ENCODE measurements at places on chromosomes 7 and 10.
A peak's percentile ranks its signal among the peaks of the same experiment; 100 is the strongest.

DNA sequence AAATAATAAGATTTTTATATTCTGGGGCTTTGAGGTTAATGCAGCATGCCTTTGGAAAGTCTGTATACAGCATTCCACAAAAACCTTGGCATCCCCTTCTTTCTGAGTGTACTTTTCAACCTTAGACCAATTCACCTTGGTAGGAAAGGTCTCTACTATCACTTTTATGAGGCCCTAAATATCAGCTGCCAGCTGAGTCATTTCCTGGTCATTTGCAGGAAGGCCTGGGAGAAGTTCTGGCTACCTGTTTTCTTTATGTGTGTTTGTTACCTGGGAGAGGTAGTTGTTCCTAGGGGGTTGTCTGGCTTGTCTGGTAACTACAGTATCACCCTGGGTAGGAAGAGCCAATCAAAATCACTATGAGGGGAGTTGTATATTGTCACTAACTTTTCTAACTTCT lies 4.1 kb downstream of the SPAM1 start:
- DNase-seq: no peak

DNA sequence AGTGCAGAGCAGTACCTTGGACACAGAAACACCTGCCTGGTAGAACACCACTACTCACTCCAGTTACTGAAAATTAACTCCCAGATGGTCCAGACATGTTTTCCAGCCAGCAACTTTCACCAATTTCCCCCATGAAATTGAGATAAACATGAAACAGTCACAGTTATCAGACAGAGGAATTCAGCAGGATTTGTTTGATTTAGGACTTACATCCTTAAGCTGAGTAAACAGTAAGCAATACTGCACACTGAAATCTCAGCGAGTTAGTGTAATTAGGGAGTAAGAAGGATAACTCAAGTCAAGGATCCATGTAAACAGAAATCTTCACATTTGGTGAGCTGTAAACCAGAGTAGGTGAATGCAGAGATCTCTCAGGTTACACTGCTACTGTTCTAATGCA lies 353.5 kb downstream of the ELMO1 start:
- no peak for DNase-seq

- DNase-seq: no peak
Observed at GRCh38 chr7:54932818-54933543, 85.8 kb upstream of the EGFR start.

GRCh38 chr7:74149603-74150002 lies 24.6 kb upstream of the EIF4H start:
- DNase-seq: no peak

GRCh38 chr10:118871244-118871865 lies 116.6 kb upstream of the CACUL1 start:
- DNase-seq: no peak

DNA sequence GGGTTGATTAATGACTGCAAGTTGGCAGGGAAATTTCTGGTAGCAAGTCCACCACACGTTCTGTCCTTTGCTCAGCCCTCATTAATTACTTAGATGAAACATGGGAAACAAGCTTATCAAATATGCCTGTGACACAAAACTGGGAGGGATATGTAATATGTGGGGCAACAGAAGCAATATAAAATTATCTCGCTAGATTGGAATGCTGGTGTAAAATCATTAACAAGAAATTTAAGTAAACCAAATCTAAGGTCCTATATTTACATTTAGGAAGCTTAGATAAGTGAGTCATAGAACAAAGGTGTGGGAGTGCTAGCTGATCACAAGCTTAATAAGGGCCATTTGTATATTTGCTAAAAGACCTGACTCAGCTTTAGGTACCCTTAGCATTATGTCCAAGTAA lies 23.5 kb downstream of the TRPV5 start:
- no peak for DNase-seq

GRCh38 chr7:25594122-25594521 lies 365.8 kb upstream of the NPVF start:
- DNase-seq: no peak

DNA sequence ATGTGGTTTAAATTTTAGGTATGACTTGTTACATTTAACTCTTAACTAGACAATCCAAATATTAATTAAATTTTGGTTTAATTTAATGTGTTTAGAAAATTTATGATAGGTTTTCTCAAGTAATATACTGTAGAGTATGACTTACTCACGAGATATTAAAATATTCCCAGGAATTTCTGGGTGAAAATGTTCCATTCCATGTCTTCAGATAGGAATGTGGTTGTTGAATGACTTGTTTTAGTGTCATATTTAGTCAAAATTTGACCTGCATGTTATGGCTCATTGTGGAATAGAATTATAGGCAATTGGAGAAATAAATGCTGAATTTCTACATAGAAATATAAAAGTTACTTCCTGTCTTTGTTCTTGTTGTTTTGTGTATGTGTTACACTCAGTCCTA lies 46.7 kb downstream of the SHOC2 start:
- DNase-seq: no peak

GRCh38 chr7:6273917-6274630 lies 1.6 kb upstream of the CYTH3 start:
- DNase-seq: no peak

DNA sequence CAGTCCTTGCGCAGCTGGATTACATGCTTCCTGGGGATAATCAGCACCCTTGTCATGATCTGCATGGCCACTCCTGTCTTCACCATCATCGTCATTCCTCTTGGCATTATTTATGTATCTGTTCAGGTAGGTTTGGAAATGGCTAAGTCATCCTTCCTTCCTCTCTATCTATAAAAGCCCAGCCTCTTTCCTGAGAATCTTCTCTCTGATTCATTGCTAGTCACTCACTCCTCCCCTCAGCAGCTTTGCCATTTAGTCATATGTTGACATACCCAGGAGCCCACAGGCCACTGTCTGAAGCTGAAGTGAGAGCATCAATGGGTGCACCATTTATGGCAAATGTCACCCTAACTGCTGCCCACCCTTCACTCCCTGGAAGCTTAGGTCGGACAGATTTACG lies 52.0 kb downstream of the ABCC2 start:
- DNase-seq: no peak

- no peak for DNase-seq
Observed at GRCh38 chr7:98514211-98515031, 102.7 kb upstream of the NPTX2 start.

GRCh38 chr10:125149036-125149679 lies 11.2 kb downstream of the CTBP2 start:
- no peak for DNase-seq

GRCh38 chr7:158236400-158236799 lies 351.2 kb downstream of the PTPRN2 start:
- DNase-seq: no peak

GRCh38 chr7:114086914-114087652 lies 168.3 kb upstream of the PPP1R3A start:
- no peak for DNase-seq

DNA sequence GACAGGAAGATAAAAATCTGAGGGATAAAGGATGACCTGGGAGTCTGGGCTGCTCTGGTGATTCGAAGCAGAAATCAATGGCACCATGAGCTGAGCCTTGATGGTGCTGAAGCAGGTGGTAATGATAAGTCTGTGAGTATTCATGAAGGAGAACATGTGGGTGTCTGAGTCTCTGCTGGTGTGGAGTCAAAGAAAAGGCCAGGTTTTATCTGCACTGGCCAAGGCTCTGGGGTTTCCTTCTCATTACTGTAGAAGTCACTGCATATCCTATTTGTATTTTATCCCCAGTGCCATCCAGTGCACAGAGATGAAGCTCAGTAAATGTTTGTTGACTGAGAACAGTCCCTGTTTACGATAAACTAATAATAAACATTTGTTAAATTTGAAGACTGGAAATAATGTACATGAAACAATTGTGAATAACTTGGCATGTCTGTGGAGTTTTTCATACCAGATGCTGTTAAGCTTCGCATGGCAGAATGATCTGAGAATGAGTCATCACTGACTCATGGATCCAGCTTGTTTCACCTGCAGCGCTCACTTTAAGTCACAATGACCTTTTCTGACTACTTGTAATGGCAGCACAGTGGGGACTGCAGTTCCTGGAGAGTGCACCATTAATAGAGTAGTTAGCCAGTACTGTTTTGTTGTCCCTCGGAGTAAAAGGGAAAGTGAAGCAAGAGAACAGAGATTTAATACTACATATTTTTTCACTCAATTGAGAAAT lies 538.5 kb downstream of the HTR7 start:
- DNase-seq: peak; percentile 9

DNA sequence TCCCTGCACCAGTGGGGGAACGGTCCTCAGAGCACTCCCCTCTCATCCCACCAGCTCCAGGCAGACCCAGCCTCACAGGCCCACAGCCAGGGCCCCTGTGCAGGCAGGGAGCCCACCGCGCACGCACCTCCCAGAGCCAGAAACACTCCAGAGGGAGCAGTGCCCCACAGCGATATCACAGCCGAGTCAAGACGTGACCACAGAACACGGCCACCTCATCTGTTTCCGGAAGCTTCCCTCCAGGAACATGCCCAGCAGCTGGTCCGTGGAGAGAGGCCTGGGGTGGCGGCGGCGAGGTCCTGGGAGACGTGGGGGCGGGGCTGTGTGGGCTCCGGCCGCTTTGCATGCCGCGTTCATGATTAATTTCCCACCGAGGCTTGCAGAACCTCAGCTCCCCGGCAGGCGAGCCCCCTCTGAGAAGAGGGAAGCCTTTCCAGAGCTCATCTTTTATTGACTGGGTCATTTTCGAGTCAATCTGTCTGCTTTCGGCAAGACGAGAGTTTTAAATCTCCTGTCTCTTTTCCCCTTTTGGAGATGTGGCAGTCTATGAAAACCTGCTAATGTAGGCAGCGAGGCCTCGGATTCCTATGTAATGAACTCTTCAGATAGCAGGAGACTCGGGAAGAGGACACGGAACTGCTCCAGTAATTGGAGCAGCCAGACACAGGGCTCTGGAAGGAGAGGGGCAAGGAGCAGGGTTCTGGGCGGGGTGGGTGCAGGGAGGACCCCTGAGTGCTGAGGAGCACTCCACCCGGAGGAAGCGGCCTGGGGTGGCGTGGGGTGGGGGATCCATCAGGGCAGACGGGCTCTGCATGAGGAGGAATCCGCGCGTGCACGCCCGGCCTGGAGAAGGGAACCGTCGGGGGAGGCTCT lies 242.8 kb downstream of the ELFN1 start:
- DNase-seq: no peak

DNA sequence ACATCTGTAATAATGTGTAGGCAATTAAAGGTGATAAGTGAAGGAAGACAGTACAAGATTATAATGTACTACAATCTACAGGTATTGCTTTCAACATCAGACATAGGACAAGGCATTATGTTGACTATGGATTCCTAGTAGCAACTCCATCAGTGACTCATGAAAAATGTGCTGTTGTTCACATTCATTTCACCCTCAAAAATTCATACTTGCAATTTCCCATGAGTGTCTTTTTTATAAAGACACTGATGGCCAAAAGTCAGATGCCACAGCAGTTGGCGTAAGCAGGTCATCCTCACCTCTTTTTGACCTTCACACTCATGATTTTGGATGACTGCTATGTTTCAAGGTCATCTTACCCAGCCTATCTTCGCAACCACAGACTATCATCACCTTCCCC lies 100.0 kb upstream of the AMPH start:
- DNase-seq: no peak

DNA sequence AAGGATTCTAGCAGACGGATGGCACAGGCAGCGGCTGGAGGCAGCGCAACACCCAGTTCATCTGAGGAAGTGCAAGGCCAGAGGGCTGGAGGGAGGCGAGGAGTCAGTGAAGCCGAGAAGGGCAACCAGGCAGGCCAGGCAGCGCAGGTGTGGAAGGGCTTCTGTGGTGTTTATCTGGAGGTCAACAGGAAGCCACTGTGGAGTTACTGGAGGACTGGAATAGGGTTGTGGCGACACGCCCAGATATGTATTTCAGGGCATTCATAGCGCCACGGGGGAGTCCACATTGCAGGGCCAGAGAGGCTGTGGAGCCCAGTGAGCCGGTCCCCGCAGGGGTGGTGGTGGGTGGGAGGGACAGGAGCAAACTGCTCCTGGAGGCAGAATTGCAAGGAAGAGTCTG lies 150.6 kb downstream of the CDH23 start:
- DNase-seq: no peak

- no peak for DNase-seq
Observed at GRCh38 chr7:11726001-11726793, 105.8 kb downstream of the THSD7A start.

- peak; percentile 60 for DNase-seq
Observed at GRCh38 chr7:1922071-1922869, 252.2 kb downstream of the ELFN1 start.

- DNase-seq: no peak
Observed at GRCh38 chr10:131513445-131513844, 201.9 kb upstream of the TCERG1L start.

- no peak for DNase-seq
Observed at GRCh38 chr10:131073469-131074035, 238.0 kb downstream of the TCERG1L start.

GRCh38 chr7:94133460-94133859 lies 129.3 kb upstream of the BET1 start:
- DNase-seq: no peak

- DNase-seq: no peak
Observed at GRCh38 chr10:82888809-82889455, 1013.9 kb downstream of the NRG3 start.

- DNase-seq: no peak
Observed at GRCh38 chr10:52965509-52965908, 192.9 kb upstream of the MBL2 start.

GRCh38 chr7:108002726-108003598 lies at the start of gene LAMB1:
TSS of gene LAMB1 (minus strand) at chr7:108003161. CDS start at chr7:108002885, 276 bp downstream.
- peak; percentile 25 for DNase-seq

DNA sequence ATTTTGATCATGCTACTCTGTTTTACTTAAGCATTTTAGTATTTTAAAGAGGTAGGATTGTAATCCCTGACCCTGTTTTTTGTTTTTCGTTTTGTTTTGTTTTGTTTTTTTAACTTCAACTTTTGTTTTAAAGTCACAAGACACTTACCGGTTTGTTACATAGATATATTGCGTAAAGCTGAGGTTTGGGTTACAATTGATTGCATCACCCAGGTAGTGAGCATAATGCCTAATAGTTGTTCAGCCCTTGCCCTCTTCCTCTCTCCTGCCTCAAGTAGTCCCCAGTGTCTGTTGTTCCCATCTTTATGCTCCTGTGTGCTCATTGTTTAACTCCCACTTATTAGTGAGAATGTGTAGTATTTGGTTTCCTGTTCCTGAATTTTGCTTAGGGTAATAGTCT lies 93.1 kb upstream of the TEX47 start:
- DNase-seq: no peak

- no peak for DNase-seq
Observed at GRCh38 chr10:86753638-86754434, 2.6 kb upstream of the BMPR1A start.

DNA sequence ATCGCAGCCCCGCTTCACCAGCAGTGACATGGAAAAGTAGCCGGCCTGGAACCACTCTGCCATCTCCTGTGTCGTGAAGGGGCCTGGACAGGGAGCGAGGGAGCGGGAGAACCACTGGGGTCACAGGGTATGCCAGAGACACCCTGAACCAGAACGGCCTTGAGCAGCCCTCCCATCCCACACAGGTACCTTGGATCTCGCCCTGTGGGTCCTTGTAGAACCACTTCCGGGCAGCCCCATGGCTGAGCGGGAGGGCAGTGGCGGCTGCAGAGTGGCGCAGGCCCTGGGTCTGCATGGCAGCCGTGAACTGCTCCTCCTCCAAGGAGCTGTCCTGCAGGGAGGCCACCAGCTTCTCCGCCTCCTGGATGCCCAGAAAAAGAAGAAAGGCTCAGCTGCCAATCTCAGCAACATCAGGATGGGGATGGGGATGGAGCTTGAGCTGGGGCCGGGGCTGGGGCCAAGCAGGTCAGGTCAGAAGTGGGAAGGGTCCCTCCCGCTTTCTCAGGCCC lies 9.5 kb downstream of the GIGYF1 start:
- no peak for DNase-seq

GRCh38 chr7:134328900-134329299 lies 12.2 kb upstream of the SLC35B4 start:
- no peak for DNase-seq
